ENCODE measurements at places on chromosomes 16 and 17. TPM values are rescaled to one million over a fixed set of nuclear protein-coding genes. Genes with fewer than 3 reads are reported as not detected.

Gene ZNF267
- polyA plus RNA-seq: 6.9 TPM

Gene CDR2L
- 9.3 TPM for polyA plus RNA-seq

Gene RAMP2
- 0.19 TPM for polyA plus RNA-seq

Gene ENPP7
- polyA plus RNA-seq: not detected

Gene TP53TG3C
- not detected for polyA plus RNA-seq

Gene GRAPL
- polyA plus RNA-seq: not detected

Gene DYNLRB2
- 0.24 TPM for polyA plus RNA-seq

Gene NLRC5
- 7.8 TPM for polyA plus RNA-seq

Gene KIF19
- not detected for polyA plus RNA-seq

Gene QRICH2
- 4.8 TPM for polyA plus RNA-seq

Gene ZNF18
- 8.4 TPM for polyA plus RNA-seq

Gene FA2H
- polyA plus RNA-seq: 0.03 TPM

Gene ESRP2
- polyA plus RNA-seq: 39.2 TPM

All from keratinocyte (primary cell).